Caco-2 (cell line): ENCODE measurements at places on chromosomes 11 and 22.

DNA sequence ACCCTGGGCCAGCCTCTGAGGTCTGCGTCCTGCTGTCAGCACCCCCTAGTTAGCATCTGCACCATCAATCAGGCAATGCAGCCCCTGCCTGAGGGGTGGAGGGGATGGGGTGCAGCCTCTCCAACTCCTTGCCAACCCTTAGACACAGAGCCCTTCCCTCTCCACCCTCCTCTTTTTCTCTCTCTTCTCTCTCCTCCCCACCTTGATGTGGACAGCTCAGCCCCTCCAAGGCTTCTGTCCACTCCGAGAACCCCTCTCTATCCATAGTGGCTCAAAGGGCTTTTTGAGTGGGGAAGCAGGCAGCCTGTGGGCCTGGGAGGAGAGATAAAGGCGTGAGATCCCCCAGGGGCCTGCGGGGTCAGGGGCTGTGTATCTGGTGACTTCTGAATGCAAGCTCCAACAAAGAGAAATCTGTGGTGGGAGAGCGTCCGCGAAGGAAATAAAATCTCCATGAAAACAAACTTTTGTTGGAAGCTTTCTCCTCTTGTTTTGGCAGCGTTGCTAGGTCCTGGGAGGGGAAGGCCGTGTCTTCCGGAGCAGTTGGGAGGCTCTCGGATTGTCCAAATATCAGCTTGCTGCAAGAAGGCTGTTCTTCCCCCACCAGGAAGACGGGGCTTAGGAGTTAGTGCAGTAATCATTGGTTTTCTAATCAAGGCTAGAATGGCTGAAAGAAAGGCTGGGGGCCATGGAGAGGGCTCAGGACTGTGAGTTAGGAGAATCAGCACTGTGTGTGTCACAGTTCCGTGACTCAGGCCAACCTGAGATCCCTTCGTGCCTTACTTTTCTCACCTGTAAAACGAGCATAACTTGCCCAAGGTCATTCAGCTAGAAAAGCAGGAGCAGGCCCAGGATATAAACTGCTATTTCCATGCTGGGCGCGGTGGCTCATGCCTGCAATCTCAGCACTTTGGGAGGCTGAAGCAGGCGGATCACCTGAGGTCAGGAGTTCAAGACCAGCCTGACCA lies 50.3 kb downstream of the PKNOX2 start:
- no peak for DNase-seq

- DNase-seq = no peak
Observed at GRCh38 chr11:10701982-10702381, 8.4 kb upstream of the IRAG1 start.

DNA sequence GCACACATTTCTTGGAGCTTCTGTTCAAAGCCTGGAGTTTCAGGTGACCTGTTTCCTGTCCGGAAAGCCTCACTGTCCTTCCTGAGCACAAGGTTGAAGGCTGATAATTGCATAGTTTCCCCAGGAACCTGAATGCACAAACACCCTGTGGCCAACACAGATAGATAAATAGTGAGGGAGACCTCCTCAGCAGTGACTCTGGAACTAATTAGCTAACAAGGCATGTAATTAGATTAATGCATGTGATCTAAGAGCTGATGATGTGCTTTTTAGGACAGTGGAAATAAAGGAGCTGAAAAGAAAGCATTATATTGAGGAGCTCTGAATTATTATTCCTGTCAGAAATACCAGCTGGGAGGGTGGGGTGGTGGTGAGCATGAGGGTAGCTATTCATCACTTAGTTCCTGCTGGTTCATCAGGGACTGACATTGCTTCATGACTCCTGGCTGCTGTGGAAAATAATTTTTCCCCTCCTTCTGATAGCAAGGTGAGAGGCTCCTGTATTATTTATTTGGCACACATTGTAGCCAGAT lies 101.1 kb downstream of the NELL1 start:
- no peak for DNase-seq

- DNase-seq = no peak
Observed at GRCh38 chr11:18065572-18065971, 19.5 kb upstream of the TPH1 start.

- no peak for DNase-seq
Observed at GRCh38 chr11:64163951-64164350, 2.0 kb downstream of the MACROD1 start.

DNA sequence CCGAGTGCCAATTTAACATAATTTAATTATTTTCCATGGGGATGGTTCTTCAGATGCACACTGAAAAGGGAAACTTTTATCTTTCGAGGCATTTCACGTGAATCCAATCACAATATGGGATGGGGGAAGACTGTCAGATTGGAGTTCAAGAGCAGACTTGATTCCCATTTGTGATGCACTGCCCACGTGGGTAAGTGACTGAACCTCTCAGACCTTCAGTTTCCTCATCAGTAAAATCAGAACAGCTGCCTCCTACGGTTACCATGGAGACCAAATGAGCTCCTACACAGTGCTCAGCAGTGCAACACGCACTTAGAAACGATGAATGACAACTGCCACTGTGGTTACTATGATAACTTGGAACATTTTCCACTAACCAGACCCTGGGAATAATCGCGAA lies 21.7 kb downstream of the KIAA0930 start:
- DNase-seq = no peak

DNA sequence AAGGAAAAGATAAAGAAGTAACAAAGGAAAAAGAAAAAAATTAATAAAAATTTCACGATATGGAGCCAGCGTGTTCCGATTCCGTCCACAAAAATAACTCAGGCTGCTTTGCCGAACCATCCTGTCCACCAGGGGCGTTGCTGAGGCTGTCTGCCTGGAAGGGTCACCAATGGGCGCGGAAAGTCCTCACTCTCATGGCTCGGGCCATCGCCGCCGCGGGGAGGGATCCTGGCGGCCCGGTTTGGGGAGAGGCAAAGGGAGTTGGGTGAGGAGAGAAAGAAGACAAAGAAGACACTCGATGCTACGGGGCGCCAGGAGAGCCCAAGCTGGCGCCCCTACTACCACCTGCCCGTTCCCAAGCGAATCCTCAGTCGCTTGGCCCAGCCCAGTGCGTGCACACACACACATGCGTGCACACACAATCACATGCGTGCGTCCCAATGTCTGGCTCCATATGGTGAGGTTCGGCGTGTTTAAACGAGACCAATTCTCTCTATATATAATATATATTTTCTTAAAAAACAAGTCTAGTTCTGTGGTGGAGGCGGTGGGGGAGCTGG lies 5.6 kb upstream of the PYGM start:
- peak; percentile 43 for DNase-seq
